ENCODE measurements at places on chromosomes 2 and 18. TPM values are rescaled to one million over a fixed set of nuclear protein-coding genes. Genes with fewer than 3 reads are reported as not detected.

CXCR4 gene
- polyA plus RNA-seq = 30.0 TPM

RESP18 gene
- not detected for polyA plus RNA-seq

HOXD13 gene
- not detected for polyA plus RNA-seq

GALR1 gene
- polyA plus RNA-seq = 0.09 TPM

C1GALT1C1L gene
- polyA plus RNA-seq = 1.3 TPM

FAHD2B gene
- polyA plus RNA-seq = 14.4 TPM

KLHL41 gene
- 3,726 TPM for polyA plus RNA-seq

LOXHD1 gene
- polyA plus RNA-seq = 2.8 TPM

TCF7L1 gene
- polyA plus RNA-seq = 36.3 TPM

CHN1 gene
- polyA plus RNA-seq = 13.2 TPM

MROH2A gene
- not detected for polyA plus RNA-seq

SMAD4 gene
- 86.1 TPM for polyA plus RNA-seq

TMEM17 gene
- polyA plus RNA-seq = 1.5 TPM

ACKR3 gene
- polyA plus RNA-seq = 22.4 TPM

LRRC30 gene
- 9.2 TPM for polyA plus RNA-seq

AQP12B gene
- polyA plus RNA-seq = 1.6 TPM

DNA sequence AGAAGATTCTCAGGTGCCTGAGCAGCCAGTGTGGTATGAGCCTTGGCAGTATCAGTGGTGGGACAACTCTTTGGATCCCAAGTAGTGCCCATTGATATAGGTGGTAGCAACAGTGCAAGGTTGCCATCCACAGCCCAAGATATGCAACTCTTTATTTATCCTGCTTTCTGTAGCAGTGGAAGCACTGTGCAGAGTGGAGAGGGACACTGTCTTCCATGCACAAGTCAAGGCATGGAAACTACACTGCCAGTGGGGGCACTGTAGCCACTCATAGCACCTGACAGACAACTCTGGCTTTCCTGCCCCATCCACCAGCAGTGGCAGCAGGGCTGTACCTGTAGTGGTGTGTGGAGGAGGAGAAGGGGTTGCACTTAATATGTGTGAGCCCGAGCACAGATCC lies 409.6 kb upstream of the TMEFF2 start:
- no peak for DNase-seq

- DNase-seq = no peak
Observed at GRCh38 chr2:182763311-182763912, 47.4 kb downstream of the DNAJC10 start.

DNA sequence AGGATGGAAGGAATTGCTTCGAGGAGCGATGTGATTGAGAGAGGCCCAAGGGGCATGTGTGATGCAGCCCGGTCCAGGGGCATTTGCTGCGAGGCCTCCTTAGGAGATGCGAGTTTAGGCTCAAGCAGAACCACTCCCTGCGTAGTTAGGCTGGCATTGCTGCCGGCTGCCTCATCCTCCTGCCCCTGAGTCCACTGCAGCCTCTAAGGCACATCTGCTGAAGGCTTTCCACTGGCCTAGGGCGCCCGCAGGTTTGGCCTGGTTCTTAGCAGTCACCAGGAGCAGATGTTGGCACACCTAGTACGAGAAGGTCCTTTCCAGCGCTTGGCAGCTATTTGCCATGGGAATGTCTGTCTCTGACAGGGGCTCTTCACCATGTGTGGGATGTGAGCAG lies 20.7 kb downstream of the INPP5D start:
- no peak for DNase-seq

GRCh38 chr2:85772019-85772745 lies 18.4 kb downstream of the ATOH8 start:
- peak; percentile 99 for DNase-seq

DNA sequence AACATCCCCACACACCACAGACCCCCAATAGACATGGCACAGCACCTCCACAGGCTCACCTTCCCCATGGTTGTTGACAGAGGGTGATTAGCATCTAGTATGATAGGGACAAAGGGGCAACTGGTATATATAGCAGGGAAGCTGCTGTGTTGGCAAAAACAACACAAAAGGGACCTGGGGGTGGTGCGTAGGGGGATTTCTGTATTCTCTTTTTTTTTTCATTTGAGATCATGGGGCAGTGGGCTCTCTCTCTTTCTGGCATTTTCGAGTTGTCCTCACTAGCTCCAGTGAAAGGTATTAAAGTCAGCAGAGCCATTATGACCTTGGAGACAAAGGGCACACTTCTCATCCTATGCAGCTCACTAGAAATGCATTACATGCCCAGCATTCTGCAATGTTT lies at the start of gene CRYGA:
CRYGA (minus strand) TSS at position 101 of the 400 bp plus-strand sequence; CDS start at position 68, 33 bp downstream.
- DNase-seq = no peak

DNA sequence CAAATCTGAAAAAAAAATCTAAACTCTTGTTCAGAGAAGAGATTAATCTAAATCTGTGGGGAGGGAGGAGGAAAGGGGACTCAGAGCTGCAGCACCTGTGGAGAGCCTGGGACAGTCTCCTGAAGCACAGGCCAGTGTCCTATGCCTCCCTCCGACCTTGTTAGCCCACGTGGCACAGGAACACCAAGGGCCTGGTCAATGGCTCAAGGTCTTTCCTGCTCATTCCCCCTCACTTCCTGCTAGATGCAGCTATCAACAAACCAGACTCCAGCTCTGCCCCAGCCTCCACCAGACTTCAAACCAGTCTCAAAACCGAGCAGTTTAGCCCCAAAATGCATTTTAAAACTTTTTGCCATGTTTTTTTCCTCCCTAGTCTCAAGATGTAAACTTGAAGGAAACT lies 20.1 kb upstream of the SULT1C3 start:
- DNase-seq = no peak

DNA sequence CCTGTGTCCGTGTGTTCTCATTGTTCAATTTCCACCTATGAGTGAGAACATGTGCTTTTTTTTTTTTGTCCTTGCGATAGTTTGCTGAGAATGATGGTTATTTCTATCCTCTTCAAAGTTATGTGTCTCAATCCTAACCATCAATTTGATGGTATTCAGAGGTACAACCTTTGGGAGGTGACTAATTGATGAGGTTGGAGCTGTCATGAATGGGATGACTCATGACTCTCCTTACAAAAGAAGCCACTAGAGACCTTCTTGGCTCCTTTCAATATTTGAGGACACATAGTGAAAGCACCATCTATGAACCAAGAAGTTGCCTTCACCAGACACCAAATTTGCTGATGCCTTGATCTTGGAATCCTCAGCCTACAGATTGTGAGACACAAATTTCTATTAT lies 677.1 kb upstream of the DDX18 start:
- no peak for DNase-seq

- no peak for DNase-seq
Observed at GRCh38 chr2:231425291-231425810, 29.8 kb downstream of the B3GNT7 start.

DNA sequence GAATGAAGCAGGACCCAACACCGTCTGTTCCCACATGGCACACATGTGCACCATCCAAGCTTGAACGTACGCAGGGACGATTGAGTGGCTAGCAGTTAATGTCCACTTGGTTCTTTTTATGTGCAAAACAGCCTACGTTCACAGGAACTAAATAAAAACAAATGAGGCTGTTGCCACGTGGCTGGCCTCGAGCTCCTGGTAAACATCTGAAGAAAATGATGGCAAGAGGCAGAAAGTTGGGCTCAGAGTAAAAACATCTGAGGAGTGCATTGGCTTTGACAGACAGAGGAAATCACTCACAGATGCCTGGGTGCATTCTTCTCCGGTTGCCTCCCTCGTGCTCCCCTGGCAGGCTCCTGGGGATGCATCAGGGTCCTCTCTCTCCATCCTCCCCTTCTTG lies 177.9 kb downstream of the NRP2 start:
- no peak for DNase-seq

DNA sequence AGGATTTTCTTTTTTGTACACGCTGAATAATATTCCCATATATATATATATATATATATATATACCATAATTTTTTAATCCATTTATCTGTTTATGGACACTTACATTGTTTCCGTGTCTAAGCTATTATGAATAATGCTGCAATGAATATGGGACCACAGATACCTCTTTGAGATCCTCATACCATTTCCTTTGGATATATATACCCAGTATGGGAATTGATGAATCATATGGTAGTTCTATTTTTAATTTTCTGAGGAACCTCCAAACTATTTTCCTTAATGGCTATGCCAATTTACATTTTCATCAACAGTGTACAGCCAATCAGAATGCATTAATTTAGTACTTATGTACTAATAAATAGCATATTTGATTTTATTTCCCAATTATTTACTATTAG lies 53.1 kb downstream of the MERTK start:
- no peak for DNase-seq

GRCh38 chr18:3184275-3184963 lies 35.3 kb downstream of the MYOM1 start:
- no peak for DNase-seq

DNA sequence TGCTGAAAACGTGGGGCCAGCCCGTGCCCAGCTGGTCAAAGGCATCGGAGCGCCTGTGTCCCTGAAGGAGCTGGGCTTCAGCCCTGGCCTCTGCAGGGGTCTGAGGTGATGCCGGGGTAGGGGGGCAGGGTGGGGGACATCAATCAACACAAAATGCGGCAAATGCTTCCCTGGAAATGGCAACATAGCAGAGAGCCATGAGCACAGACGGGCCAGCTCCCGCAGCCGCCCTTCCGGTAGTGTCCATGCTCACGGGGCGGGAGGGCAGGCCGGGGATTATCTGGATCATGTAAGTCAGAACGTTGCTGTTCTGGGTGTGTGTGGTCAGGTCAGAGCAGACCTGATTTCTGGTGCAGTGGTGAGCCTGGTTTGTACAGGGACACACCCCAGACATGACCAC lies 56.5 kb upstream of the TWIST2 start:
- DNase-seq = no peak

GRCh38 chr2:147538088-147538487 lies 306.7 kb upstream of the ACVR2A start:
- peak; percentile 38 for DNase-seq

GRCh38 chr18:79489051-79489898 lies 93.5 kb downstream of the NFATC1 start:
- DNase-seq = no peak

GRCh38 chr2:231699006-231699405 lies 9.3 kb upstream of the PTMA start:
- DNase-seq = no peak

DNA sequence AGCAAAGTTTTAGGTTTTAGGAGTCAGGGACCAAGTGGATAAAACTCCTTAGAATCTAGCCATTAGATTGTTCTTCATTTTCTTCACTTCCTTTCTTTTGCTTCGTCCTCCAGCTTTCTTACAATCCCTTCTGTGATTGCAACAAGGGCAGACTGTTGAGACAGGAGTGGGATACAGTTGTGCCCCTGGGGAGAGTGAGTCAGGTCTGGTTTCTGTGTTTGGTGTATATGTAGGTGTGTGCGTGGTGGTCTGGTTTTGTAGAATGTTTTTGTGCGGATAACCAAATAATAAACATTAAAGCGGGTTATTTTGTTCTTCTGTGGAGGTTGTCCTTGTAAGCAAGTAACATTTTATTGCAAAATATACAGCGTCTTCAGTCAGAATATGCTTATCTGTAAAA lies 7.3 kb downstream of the INSIG2 start:
- no peak for DNase-seq

DNA sequence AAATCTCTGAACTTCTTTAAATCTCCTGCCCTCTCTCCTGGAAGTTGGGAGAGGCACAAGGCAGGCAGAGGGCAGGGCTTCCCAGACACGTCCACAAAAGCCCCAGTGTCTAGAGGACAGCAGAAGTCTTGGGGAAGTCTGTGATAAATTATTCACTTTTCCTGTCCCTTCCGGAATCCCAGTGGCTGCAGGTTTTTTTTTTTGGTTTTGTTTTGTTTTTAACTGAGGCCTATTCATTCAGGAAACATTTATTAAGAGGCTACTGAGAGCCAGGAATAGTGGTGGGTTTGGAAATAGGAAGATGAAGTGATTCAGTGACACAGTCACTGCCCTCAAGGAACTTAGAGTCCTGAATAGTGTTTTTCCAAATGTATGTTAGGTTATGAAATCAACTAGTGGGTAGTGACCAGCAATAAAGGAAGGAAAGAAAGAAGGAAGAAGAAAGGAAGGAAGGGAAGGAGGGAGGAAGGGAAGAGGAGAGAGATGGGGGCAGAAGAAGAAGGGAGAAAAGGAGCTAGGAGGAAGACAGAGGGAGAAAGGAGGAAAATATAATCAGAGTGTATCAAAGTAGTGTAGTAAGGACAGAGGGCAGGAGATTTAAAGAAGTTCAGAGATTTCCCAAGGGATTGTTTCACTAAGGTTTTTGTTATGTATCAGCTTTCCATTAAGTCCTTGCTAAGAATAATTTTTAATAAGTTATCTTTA lies 98.9 kb upstream of the ZFP36L2 start:
- no peak for DNase-seq

GRCh38 chr2:38074058-38074763 lies 1.7 kb downstream of the CYP1B1 start:
- DNase-seq = no peak

- DNase-seq = no peak
Observed at GRCh38 chr18:30177056-30177455, 865.5 kb downstream of the DSC3 start.

- DNase-seq = no peak
Observed at GRCh38 chr2:85156153-85156552, 23.0 kb downstream of the TCF7L1 start.

DNA sequence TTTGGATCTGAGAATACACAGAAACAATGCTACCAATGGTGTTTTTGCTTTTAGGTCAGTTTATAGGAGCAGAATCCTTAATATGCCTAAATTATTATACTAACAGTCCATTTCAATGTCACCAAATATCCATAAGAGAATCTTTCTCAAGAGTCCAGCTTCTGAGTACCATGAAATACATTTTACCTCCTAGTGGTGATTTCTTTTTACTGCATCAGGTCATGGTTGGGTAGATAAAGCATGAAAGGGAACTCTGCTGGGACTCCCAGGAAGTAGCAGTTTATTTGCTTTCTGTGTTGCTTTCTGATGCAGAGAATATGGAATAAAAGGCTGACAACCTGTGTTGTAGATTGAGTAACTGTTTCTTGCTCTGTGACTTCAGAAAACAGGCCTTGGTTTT lies 115.6 kb downstream of the PPP1R1C start:
- DNase-seq = no peak

DNA sequence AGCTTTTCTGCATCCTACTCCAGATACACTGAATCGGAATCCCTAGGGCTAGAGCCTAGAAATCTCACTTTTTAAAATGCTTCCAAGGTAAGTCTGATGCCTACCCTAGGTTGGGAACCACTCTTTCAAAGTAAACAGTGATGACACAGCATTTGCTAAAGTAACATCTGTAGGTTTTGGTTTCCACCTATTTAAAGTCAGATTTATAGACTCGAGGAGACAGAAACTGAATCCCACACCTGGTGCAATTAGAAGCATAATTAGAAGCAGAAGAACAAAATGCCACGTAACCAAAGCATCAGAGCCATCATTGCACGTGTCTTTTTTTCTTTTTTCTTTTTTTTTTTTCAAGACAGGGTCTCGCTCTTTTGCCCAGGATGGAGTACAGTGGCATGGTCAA lies 40.9 kb downstream of the PDK1 start:
- DNase-seq = no peak

DNA sequence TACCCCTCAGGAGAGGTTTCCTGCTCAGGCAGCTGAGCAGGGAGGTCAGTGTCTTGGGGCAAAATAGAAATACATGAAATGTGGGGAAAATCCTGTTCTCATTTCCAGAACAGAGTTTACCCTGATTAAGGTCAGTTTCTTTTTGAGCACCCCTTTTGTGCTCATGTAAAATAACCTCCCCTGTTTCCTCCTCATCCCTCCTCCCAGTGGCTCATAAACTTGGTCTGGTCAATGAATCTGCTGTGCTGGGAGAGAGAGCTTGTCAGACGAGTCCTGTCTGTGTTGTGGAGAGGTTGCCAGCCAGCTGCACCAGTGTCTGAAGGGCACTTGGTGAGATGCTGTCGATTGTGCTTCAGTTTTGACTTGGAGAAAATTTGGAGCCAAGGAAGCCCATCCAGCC lies 48.6 kb downstream of the NTSR2 start:
- no peak for DNase-seq

GRCh38 chr2:67825476-67825875 lies 237.3 kb downstream of the C1D start:
- DNase-seq = no peak
